NCI-H69 (cell line): ENCODE measurements at places on chromosomes 1 and 21.

- DNase-seq: peak; percentile 67
Measured at GRCh38 chr1:7975212-7975865, 13.8 kb downstream of the PARK7 start.

GRCh38 chr1:150227228-150227627, 8.7 kb downstream of the ANP32E start:
- no peak for DNase-seq

DNA sequence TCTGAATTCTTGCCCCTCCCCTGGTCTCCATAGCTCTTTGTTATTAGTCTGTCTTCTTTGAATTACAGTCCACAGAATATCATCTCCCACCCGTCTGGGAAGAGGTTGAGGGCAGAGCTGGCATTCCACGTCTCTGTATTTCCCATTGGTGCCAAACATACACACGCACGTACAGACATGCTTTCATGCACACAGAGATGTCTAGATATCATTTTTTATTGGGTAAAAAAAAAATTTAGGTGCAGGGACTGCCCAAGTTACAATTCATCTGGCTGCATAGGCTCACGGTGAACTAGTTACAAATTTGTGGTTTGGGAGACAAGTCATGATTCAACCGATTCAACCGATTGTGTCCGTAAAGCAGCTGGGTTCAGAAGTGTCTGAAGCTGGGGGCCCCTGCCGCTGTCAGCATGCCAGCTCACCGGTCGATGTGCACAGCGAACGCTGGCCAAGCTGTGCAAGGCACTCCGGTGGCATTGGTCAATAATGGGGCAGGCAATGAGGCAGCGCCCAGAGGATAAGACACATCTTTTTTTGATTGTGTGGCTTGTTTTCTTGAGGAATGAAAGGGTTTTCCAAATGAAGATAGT, 73.7 kb downstream of the KCNN3 start:
- DNase-seq: no peak

DNA sequence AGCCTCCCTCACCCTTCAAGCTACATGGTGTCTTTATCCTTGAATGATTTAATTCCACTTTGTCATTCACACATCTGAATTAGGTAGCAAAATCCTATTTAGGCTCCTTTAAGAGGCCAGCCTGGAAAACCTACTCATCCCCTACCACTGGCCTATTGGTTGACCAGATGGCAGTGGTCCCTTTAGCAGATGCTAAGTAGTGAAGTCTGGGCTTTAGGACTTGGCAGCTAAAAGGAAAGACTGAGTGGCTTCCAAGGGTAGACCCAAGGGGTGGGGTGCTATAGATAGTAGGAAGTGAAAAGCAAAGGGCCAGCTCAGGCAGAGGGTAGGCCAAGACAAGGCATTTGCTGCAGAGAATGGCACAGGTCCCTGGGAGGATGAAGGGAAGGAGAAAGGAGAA, 46.6 kb downstream of the KCNJ6 start:
- peak; percentile 61 for DNase-seq

DNA sequence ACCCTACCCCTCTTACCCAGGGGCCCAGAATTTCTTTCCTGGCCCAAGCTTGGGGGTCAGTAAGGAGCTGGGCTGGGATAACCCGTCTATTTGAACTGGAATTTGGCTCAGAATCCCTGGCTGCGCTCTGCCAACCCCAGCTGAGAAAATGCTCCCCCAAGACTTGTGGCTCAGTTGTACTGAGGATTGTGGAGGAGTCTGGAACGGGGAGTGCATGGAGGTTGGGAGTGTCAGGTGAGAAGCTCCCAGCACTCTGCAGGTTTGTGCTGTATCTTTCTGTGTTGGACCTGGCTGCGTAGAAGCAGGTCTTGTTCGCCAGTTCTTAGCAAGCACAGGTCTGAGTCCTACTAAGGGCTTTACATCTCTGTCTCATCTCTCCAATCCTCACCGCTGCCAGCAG, 1.6 kb downstream of the TCEA3 start:
- peak; percentile 19 for DNase-seq

GRCh38 chr1:25577134-25577920, 33.9 kb downstream of the LDLRAP1 start:
- DNase-seq: peak; percentile 24

- DNase-seq: peak; percentile 7
Measured at GRCh38 chr1:88774151-88774556, 90.1 kb downstream of the PKN2 start.

- DNase-seq: peak; percentile 88
Measured at GRCh38 chr1:50976890-50977574, 7.0 kb downstream of the CDKN2C start.

DNA sequence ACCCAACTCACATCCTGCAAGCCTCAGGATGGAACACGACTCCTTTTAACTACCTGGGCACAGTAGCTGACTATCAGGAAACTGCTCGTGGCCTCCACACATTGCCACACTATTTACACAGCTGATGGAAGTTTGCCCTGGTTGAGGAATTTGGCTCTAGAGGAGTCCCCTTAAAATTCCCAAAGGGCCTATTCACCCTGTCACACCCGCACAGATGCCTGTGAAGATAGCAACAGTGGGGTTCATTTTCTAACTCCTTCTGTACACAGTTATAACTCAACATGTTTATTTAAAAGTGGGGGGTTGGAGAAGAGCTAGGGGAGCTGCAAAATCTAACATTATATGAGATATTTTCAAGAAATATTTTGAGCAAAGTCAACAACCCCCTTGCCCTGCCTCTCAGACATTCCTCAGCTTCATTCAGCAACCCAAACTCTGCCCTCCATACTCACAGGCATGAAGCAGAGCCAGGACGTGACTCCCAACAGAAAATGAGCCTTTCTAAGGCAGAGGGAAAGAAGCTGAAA, 35.8 kb upstream of the CCN1 start:
- peak; percentile 3 for DNase-seq

DNA sequence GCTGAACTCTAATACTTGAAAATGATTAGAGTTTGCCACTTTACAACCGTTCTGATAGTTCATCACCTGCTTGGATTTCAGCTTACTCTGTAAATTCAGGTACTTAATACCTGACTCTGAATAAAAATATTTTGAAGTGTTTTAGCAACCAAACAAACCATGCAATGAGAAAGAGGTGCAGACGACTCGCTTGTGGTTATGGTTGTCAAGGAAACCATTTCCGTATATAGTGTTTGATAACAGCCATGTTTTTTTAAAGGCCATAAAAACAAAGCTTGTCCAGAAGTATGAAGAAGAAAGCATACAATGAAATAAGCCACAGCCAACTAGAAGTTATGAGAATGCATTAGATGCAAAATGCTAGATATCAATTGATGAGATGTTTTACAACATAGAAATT, 167.2 kb upstream of the HMCN1 start:
- no peak for DNase-seq

DNA sequence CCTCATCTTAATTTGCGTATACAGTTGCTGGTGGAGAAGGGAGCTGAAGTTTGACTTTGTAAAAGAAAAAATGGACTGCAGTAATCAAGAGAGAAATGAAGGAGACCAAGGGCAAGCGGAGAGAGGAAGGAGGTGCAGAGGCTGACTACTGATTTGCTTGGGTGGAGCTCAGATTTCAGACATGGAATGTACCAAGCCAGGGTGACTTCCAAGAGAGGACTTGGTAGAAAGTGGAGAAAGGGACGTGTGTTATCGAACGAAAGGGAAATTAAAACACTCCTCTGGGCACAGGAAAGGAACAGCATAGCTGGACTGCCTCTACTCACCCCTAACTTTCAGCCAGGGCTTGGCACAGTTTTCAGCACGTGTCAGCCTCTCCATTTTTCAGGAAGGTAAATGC, 15.1 kb upstream of the HEATR1 start:
- no peak for DNase-seq

GRCh38 chr21:33395891-33396331, 7.3 kb upstream of the IFNGR2 start:
- peak; percentile 31 for DNase-seq
